ENCODE measurements at places on chromosomes 11 and 22.
A peak's percentile ranks its signal among the peaks of the same experiment; 100 is the strongest.

GRCh38 chr11:3021125-3021524 lies 29.0 kb upstream of the NAP1L4 start:
- no peak for DNase-seq

DNA sequence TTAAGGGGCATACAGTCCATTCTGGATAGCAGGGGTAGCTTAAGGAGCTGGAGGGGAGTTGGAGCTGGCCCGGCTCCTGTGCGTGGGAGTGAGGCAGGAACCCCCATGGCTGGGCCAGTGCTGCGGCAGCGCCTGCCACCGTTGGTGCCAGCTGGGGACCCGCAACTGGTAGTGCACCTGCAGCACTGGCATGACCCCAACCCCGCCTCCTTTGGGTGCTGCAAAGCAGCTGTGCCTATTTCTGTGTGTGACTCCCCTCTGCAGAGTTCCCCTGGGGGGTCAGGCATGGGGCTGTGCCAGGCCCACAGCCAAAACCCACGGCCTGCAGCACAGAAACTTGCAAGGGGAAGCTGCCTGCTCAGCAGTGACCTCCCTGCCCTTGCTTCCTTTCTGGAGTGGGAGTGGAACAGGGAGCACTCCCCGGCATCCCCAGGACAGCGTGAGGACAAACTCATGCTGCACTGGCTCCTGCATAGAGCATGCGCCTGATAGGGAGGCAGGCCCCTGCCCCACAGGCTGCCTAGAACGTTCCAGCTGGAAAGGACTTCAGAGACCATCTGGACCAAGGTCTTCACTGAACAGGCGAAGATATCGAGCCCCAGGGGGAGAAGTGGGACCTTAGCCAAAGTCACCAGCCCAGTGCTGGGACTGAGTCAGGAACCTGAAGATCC lies 26.2 kb upstream of the RAB1B start:
- DNase-seq: no peak

GRCh38 chr11:13955971-13956421 lies 6.5 kb upstream of the SPON1 start:
- DNase-seq: peak; percentile 58

GRCh38 chr11:107271425-107271824 lies 186.2 kb downstream of the CWF19L2 start:
- no peak for DNase-seq

- DNase-seq: no peak
These were observed 8.2 kb downstream of the AP1B1 start for GRCh38 chr22:29380032-29380781.

Data from activated CD8-positive, alpha-beta memory T cell treated with anti-CD3 and anti-CD28 coated beads, Interleukin-2, amount 50 U/mL, for 4 hours (primary cell).